CD4-positive, alpha-beta T cell treated with Interleukin-17A for 4 hours (primary cell): ENCODE measurements at places on chromosomes 1 and 21.

DNA sequence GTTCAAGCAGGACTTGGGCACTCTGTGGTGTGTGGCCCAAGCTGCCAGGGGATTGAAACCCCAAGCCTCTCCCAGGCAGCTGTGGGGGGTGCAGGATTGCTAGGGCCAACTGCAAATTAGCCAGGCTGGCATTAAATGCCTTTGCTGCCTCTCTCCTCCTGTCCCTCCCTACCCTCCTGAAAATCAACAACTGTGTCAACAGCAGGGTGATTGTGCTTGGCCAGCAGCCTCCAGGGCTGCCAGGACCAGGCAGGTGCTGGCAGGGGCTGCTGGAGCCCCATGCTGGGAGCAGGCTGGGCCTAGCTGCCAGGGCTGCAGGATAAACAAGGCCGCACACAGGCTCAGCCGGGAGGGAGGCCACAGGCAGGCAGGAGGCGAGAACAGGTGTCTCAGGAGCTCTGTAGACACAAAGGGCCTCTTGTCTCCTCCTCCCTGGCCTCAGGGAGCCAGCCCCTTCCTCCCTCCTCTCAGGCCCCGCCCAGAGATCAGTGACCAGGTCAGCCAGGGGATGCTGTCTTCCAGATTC is 11.4 kb downstream of the SOX13 start:
- no peak for DNase-seq

- DNase-seq: no peak
These were observed 44.8 kb upstream of the PWP2 start for GRCh38 chr21:44062380-44062779.

- DNase-seq: no peak
These were observed 111.6 kb upstream of the ZC3H12A start for GRCh38 chr1:37362594-37363385.

DNA sequence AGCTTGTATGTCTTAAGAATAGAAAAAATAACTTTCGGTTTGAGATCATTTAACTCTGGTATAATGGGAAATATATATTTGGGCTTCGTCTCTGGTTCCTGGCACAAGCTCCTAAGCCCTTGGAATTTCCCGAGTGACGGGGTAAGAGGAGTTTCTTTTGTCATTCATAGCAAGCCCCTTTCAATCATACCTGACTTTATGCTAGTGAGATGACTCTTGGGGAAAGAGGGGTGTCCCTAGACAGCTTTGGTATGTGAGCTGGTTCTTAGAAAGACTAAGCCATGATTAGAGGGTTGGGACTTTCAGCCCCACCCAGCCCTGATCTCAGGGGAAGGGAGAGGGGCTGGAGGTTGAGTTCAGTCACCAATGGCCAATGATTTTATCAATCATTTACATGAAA is 13.9 kb upstream of the MTARC1 start:
- DNase-seq: no peak

DNA sequence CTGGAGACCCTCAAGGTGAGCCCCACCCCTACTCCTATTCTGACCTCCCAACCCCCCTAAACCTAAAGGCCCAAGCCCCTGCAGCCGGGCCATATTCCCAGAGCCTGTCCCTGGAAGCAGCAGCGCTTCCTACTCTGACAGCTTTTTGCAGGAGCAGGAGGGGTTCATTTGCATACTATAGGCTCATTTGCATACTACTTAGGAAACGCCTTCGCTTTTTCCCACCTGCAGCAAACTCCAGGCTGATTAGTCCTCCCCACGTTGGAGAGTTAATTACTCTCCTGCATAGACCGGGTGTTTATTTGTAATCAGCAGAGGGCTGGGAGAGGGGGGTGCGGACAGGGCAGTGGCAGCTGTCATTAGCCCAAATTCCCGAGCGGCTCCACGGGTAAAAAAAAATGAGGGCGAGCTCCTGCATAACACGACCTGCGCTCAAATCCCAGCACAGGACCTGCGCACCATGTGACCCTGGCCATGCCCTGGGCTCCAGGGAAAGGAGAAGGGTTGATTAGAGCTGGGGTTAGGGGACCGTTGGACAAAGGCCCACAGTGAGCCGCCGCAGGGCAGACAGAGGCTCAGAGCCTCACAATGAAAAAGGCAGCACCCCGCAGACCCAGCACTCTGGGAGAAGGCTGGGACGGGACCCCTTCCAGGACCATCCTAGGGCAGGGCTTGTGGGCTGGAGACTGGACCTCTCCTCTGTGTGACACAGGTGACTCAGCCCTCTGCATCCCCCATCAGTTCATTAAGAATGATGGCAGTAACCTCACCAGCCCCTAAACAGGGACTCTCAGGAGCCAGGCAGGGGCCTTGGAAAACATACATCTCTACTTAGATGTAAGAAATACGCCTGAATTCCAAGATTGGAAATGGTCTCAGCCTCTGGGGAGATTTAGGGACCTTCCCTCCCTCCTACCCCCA is 9.9 kb upstream of the C1QA start:
- no peak for DNase-seq

- DNase-seq: no peak
These were observed 442.1 kb downstream of the PTBP2 start for GRCh38 chr1:97163591-97164275.
